ENCODE measurements at places on chromosomes 16 and 17.
A peak's percentile ranks its signal among the peaks of the same experiment; 100 is the strongest.

- DNase-seq, result no peak
Observed at GRCh38 chr17:50365649-50366393, 7.2 kb downstream of the MRPL27 start.

- no peak for DNase-seq
Observed at GRCh38 chr17:37828651-37829124, 83.8 kb upstream of the HNF1B start.

- DNase-seq, result no peak
Observed at GRCh38 chr17:61928101-61928436, 287 bp upstream of the INTS2 start.

GRCh38 chr16:11783319-11784037, 13.6 kb downstream of the ZC3H7A start:
- no peak for DNase-seq

GRCh38 chr17:20998571-20999043, 44.2 kb downstream of the USP22 start:
- DNase-seq, result no peak

GRCh38 chr16:65384441-65384840, 262.6 kb upstream of the CDH11 start:
- DNase-seq, result no peak

GRCh38 chr17:30074730-30075129, 41.9 kb upstream of the NSRP1 start:
- DNase-seq, result no peak

- DNase-seq, result no peak
Observed at GRCh38 chr16:30965436-30965835, 7.9 kb downstream of the SETD1A start.

- DNase-seq, result no peak
Observed at GRCh38 chr16:2147378-2147777, 1.0 kb upstream of the RAB26 start.

- no peak for DNase-seq
Observed at GRCh38 chr17:70871180-70871818, 702.0 kb downstream of the KCNJ2 start.

- no peak for DNase-seq
Observed at GRCh38 chr16:84950906-84951305, 60.4 kb downstream of the ZDHHC7 start.

DNA sequence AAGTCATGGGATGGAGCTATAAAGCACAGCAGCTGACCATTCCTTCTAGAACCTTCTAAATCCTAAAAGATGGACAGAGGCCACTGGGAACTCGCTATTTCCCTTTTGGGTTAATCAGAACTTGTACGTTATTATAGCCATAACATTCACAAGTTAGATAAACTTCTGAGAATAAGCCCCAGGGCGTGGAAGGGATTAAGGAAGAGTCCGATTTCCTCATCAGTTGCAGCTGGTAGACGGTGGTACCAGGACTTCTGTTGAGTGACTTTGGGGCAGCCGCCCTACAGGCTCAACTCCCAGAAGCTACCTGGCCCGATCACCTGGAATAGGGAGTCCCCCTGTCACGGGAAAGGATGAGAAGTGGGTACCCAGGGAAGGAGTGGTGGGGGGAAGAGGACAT, 370.1 kb upstream of the ZFHX3 start:
- DNase-seq, result no peak

DNA sequence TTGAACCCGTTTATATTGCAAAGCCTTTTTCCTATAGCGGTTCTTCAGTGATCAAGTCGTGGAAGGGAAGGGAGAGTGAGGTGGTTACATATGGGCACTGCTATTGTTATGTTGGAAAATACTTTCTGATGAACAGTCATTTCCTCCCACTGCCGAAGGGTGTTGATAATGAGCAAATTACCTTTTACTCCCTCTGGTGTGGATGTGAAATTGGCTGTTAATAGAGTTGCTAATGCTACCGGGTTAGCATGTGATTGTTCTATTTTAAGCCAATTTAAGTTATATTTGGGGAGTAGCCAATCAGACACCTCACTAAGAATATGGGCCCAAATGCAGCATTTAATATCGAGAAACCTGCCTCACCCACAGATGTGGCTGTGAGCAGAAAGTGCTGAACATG, 15.6 kb upstream of the PMFBP1 start:
- DNase-seq, result no peak

GRCh38 chr17:77429369-77429968, 288.7 kb downstream of the SEC14L1 start:
- DNase-seq, result no peak

GRCh38 chr17:29048440-29049368, 5.8 kb downstream of the PIPOX start:
- no peak for DNase-seq

DNA sequence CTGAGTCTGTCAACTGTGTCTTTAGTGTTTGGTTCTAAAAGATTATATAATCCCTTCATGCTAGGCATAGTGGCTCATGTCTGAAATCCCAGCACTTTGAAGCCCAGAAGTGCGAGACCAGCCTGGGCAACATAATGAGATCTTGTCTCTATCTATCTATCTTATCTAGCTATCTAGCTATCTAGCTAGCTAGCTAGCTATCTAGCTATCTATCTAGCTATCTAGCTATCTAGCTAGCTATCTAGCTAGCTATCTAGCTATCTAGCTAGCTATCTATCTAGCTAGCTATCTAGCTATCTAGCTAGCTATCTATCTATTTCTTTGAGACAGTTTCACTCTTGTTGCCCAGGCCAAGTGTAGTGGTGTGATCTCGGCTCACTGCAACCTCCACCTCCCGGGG, 43.8 kb downstream of the SPAG9 start:
- DNase-seq, result no peak

DNA sequence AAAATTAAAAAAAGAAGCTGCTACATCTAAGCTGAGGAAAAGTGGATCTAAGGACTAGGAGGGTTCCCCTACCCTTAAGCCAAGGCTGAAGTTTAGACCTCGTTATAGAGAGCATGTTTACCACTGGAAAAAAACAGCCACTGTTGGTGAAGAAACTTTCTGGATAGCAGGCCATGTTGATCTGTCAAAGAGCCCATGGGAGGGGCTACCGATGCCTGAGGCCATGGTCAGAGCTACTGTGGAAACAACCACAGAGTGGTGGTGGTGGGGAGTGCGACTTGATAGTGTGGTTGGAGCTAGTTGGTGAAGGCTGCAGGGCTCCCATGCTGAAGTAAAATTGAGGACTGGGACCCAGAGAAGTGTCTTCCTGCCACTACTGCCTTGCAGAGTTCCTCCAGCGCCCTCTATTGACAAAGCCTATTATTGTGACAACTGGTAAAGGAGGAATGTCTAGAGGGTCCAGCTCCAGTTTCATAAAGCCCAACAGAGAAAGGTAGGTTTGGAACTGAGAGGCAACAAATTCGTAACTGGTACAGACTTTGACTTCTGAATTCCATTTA, 12.7 kb upstream of the FAM20A start:
- DNase-seq, result peak; percentile 64

DNA sequence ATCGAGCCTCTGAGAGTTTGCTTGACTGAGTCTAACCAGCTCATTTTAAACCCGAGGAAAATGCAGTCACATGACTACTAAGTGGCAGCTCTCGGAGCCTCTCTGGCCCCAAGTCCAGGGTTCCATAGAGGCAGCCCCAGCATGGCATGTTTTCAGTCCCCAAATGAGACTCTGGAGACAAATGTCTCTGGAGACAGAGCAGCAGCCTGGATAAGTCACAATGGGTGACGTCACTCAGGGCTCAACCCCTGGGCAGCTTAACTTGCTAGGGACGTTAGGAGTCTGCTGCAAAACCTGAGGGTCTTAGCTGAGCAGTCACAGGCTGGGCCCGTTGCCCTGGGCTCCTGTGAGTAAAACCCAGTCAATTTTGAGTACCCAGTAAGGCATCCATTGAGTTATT, 6.9 kb upstream of the STH start:
- DNase-seq, result no peak

- DNase-seq, result no peak
Observed at GRCh38 chr17:16329519-16330271, 23.6 kb downstream of the CENPV start.

GRCh38 chr16:49594685-49595498, 221.3 kb downstream of the C16orf78 start:
- DNase-seq, result no peak

- no peak for DNase-seq
Observed at GRCh38 chr17:50430821-50431618, 5.0 kb downstream of the ACSF2 start.

DNA sequence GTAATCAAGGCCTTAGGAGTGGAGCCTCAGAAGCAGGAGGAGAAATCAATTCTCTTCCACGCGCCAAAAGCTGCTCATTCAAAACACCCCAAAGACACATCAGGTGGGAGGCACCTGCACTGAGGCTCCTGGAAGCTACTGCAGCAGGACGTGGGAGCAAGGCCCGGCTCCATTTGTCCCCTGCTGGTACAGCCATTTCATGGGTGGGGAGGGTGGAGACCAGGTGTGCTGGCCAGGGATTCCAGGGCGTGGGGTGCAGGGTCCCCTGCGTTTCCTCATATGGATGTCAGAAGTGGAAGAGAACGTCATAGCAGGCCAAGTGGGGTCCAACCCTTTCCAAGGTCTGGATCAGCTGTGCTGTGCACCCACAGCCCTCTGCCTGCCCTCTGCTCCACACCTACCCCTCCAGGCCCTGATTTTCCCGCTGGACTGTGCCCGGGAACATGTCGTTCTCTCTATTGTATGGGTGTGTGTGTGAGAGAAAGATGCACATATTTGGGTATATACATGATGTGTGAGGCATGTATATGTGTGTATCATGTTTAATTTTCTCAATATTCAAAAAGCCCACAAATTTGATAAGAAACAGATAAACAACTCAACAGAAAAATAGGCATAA, 39.2 kb upstream of the CBX4 start:
- DNase-seq, result no peak

DNA sequence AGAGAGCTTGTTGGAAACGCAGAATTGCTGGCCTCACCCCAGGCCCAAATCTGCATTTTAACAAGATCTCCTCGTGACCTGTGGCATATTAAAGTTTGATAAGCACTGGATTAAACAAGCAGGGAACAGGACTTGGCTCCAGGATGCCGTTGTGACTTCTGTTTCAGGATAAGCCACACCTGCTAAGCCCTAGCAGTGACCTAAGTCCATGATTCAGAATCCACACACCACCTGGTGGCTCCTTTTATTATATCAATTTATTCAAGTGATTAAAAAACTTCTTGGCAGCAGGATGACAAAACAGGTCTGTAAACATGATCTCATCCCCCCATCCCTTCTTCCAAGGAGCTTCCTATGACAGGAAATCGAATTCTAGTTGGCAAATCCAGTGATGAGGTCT, 9.1 kb downstream of the NAGPA start:
- no peak for DNase-seq

GRCh38 chr17:72693151-72693878, 399.2 kb downstream of the SLC39A11 start:
- DNase-seq, result no peak

GRCh38 chr17:48704361-48705248, 17.7 kb downstream of the PRAC1 start:
- DNase-seq, result no peak

Data from NCI-H1048 (cell line).